ENCODE measurements at places on chromosomes 2 and 18.

DNA sequence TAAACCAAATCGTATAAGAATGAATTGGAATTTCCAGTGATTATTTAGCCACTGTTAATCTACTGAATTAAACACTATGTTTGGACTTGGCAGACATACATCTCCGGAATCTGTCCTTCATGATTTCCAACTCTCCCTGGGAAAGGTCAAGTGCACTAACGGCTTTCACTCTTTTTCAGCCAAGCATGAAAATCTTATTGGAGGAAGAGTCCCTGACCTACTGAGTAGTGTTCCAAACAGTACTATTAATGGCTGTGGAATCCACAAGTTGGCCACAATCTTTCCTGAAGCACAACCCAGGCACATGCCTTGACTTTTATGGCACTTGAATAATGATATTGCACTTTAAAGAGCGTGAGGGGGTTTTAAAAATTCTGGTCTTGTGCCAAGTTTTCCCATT is 318.9 kb upstream of the RND3 start:
- DNase-seq, result no peak

DNA sequence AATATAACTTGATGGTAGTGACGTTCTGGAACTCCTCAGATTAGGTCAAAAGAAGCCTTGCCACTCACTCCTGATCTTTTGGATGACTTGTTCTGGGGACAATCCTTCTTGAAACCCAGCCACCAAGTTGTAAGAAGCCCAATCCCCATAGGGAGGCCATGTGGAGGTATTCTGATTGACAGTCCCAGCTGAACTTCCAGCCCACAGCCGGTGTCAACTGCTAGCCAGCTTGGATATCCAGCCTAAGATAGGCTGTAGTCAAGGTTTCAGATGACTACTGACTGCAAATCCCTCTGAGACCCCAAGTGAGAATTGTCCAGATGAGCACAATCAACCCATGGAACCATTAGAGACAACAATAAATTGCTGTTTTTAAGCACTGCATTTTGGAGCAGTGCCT is 31.4 kb downstream of the EIF2AK2 start:
- DNase-seq, result no peak

DNA sequence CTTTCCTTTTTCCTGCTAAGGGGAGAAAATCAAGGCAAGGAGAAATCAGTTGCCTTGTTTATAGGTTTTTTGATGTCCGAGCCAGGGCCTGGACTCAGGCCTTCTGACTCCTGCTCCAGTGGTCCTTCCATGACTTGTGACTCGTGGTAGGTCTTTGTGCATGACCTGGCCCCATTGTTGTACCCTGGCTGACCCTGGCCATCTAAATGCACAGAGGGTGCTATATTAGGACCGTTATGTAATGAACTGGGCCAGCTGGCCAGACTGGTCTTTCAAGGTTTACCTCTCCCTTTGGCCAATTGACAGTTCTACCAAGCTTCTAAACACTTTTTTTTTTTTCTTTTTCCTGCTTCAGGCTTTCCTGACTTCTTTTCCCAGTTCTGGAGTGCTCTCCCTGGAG is 81.1 kb downstream of the SETBP1 start:
- peak; percentile 83 for DNase-seq

- no peak for DNase-seq
Measured at GRCh38 chr2:240383871-240384700, 51.4 kb upstream of the GPC1 start.

DNA sequence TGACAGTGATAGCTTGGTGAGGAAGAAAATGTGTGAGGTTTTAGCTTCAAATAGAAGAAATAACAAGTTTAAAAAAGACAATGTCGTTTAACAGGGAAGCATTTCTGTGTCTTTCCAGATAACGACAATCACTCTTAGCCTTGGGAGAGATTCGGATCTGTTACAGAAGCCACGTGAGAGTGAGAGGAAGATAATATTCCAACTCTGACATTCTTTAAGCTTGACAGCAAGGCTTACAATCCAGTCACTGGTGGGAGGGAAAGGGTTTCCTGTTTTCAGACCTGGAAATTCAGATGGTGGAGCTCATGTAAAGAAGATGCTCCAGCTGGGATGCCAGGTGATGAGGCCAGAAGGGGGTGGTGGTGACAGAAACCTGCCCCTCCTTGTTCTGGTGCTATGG is 30.8 kb downstream of the FBXO48 start:
- no peak for DNase-seq

DNA sequence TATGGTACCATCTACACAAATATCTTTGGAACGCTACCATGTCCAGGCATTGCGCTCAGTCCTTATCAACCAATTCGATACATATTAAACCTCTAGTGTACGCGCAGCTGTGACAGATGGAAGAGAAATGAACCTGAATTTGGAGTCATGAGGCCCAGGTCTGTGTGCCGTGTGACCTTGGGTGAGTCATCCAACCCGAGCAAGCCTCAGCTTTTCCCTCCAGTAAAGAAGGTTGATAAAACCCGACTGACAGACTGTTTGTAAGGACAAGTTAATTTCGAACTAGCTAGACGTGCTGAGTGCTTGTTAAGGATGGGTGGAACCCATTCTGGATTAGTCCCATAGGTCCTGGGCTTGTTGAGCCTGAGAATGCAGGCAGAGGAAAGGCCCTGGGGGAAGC is 28.2 kb downstream of the GREB1 start:
- peak; percentile 5 for DNase-seq
